ENCODE measurements at places on chromosomes 1 and 21. TPM values are rescaled to one million over a fixed set of nuclear protein-coding genes. Genes with fewer than 3 reads are reported as not detected.
A peak's percentile ranks its signal among the peaks of the same experiment; 100 is the strongest.

DNA sequence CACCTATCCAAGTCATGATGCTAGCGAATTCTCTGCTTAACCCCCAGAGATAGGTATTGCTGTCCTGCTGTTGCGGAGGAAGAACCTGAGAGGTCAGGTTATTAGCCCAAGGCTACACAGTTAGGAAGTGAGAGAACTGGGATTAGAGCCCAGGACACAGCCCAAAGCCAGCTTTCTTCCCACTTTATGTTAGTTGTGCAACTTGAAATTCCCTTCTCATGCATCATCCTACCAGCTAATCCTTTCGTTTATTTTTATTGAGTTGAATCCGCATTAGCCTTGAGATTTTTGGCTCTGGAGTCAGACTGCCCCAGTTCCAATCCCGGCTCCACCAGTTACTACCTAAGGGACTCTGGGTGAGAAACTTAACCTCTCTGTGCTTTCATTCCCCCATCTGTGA lies 65.4 kb downstream of the PLEKHA6 start:
- no peak for DNase-seq

DNA sequence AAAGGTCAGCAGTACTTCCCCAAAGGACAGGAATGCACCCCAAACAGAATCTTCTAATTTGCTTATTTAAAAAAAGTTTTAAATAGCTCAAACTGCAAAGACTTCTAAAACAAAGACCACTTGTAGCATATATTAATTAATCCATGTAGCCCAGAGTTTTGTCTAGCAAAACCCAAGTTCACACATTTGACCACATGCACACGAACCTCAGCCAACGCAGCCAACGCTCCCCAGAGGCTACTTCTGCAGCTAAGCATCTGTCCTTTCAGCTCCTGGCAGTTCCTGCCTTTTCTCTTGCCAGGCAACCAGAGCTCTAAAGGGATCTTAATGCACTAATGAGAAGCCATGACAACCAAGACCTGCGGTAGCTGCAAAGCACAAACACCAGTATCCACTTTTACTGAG lies 89.6 kb downstream of the RERE start:
- DNase-seq, result no peak

GRCh38 chr1:161427733-161428516 lies 60.2 kb upstream of the CFAP126 start:
- no peak for DNase-seq

The MANEAL gene
- 2.1 TPM for total RNA-seq

DNA sequence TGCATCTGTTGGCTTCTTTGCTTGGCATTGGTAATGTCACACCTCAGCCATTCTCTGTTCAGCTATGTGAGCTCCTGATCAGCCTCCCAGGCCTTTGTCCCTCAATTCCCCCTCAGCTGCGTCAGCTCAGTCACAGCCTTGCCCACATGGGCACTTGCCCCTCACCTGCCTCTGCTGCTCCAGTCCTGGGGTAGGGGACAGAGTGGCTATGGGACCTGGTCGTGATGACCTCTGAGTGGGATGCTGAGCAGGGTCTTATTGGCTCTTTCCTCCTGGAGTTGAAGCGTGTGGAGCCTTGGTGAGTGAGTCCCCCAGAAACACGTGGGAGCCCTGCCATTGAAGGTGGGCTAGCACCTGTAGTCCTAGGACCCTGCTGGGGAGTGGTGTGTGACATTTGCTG lies 61.4 kb upstream of the TLR5 start:
- no peak for DNase-seq

The MROH9 gene
- total RNA-seq, result not detected

The S100B gene
- total RNA-seq, result 0.62 TPM

- DNase-seq, result peak; percentile 91
Measured at GRCh38 chr1:15949453-15950245, 26.3 kb downstream of the ZBTB17 start.

DNA sequence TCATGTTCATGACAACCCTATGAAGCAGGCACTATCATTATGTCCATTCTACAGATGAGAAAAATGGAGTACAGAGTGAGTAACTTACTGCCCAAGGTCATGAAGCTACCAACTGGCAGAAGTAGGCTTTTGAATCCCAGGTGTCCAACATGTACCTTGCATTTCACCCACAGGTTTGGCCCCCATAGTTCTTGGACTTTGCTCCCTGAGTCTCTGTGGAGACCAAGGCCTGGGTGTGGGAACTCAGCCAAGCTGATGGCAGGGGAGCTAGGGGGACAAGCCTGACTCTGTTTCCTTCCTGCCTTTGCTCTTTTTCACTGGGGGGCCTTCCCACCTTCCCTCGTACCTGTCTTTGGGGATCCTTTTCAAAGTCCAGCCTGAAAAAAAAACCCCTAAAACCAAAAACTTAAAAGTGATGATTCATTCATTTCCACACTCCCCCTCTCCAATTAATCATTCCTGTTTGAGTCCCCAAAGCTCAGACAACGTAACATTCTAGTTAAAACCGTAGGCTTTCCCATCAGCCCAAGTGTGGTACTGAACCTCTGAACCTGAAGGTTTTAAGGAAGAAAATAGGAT lies 8.5 kb upstream of the TTC22 start:
- DNase-seq, result no peak

The UMODL1 gene
- not detected for total RNA-seq

DNA sequence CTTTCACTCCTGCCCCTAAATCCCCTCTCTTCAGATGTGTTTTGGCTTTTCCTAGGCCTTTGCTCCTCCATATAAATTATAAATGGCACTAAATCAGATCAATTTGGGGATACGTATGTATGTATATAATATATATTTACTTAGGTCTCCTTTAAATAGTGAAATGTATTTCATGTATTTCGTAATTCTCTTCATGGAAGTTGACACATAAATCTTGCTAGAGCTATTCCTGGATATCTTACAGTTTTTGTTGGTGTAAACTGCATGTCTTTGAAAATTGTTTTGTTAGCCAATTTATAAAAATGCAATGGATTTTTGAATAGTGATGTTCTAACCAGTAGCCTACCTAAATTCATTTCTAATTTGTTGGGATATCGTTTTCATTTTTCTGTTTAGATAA lies 9.0 kb downstream of the RPF1 start:
- no peak for DNase-seq

DNA sequence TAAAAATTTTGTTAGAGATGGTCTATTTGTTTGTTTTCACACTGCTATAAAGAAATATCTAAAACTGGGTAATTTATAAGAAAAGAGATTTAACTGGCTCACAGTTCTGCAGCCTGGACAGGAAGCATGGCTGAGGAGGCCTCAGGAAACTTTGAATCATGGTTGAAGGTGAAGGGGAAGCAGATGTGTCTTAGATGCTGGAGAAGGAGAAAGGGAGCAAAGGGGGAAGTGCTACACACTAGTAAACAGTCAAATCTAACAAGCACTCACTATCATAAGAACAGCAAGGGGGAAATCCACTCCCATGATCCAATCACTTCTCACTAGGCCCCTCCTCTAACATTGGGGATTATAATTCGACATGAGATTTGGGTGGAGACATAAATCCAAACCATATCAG lies 76.8 kb upstream of the COL24A1 start:
- no peak for DNase-seq

- no peak for DNase-seq
Measured at GRCh38 chr1:201736707-201737320, 92.1 kb upstream of the IPO9 start.

DNA sequence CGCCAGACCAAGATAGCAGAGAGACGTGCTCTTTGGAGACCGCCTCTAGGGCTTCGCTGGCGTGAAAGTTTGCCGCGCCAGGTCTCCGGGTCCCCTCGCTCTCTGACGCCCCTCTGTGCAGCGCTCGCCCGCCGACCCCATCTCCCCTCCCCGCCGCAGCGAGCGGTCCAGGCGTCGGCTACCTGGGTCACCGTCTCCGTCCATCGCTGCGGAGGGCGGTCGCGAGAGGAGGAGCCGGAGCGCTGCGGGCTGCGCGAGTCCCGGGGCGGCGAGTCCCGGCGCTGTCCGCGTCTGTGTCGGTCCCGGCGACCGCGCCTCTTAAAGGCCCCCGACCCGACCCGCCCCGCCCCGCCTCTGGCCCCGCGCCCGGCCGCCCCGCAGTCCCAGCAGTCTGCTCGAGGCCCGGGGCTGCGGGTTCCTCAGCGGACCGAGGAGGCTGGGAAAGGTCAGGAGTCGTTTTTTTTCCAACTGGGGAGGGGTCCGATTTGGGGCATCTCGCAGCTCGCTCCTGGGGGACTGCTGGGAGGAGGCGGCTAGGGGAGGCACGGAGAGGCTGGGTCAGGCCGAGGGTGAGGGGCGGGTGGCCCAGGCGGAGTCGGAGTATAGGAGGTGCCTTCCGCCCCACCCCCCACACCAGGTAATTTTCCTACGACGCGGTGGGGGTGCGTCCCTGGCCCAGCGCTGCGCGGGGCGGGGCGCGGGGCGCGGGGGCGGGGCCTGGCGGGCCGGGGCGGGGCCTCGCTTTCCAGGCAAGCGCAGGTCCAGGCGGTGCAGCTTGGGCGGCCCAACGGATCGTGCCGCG lies at the start of the genes FBXO2 and FBXO44:
Gene FBXO2 (minus strand): TSS at position 293 of the 802 bp plus-strand sequence. CDS start 89 bp downstream, at position 204.
Gene FBXO44 (plus strand): TSS at position 741 of the 802 bp plus-strand sequence. CDS start 959 bp downstream, outside the sequence.
- no peak for DNase-seq

Measured in cardiac septum (tissue), 1 donor.